Activated CD4-positive, alpha-beta T cell treated with anti-CD3 and anti-CD28 coated beads, Interleukin-2, Interleukin-6, amounts not matched to agents 100 ng/mL and 50 ng/mL, durations not matched to agents 16 hours and 8 hours (primary cell): ENCODE measurements at places on chromosomes 5 and 9.

- DNase-seq, result no peak
Measured at GRCh38 chr9:94864196-94864595, 137.7 kb downstream of the AOPEP start.

DNA sequence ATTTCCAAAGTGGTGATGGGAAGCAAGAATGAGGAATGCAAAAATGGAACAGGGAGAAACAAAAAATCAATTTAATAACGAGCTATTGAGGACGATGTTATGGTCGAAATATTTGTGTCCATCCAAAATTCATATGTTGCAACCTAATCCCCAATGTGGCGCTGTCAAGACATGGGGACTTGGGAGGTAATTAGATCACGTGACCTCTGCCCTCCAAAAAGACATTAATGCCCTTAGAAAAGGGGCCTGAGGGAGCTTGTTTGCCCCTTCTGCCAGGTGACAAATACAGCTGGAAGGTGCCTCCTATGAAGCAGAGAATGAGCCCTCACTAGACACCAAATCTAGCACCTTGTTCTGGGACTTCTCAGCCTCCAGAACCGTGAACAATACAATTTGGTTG lies 315.2 kb upstream of the CDH9 start:
- no peak for DNase-seq

DNA sequence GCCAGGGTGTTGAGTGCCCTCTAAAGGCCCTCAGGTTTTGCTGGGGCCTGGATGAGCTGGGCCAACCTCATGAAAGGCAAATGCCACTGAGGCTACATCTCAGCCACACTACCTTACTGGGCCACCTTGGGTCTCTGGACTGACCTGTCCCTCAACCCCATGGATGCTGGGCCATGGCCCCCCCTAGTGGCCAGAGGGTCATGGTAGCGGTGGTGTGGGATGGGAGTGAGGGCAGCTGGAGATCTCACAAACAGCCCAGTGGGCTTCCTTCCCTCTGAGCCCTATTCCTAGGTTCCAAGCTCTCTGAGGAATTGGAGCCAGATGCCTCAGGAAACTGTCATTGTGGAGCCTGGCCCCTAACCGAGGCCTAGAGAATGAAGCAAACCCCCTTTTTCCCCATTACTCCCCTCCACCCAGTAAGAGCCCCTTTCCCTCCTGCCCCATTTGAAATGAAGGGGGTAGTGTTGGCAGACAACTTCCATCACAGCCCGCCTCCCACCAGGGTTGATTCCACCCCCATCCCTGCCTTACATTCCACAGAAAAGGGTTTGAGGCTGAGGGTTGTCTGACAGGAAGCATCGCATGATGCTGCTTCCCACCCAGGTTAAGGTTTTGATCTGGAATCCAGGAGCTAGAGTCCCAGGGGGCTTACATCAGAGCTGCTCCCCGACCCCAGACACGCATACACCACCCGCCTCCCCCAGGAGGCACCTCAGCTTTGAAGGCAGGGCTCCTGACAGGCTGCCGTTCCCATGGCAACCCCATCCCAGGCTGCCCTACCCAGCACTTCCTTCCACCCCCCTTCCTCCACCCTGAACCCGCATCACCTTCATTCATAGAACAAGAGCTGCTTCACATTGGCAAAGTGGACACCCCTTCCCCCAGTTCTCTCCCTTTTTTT lies 63.9 kb downstream of the PCDH1 start:
- DNase-seq, result peak; percentile 60

GRCh38 chr5:172550096-172550765 lies 90.8 kb upstream of the NEURL1B start:
- no peak for DNase-seq

DNA sequence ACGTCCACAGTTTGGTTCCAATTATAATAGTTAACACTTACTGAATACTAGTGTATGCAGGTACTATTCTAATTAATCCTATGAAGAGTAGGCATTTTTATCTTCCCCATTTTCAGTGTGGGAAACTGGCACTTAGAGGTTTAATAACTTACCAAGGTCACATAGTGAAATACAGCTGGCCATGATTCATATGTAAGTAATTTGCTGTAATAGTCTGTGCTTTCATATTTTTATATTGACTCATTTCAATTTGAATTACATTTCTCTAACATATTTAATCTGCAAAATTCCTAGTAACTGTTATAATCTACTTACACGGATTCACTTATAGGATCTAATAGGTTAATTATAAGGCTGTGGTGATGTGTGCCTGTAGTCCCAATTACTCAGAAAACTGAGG lies 19.4 kb downstream of the CCNH start:
- DNase-seq, result no peak
